Stimulated activated CD4-positive, alpha-beta T cell treated with anti-CD3 and anti-CD28 coated beads, Interleukin-4, amount 100 ng/mL, for 4 hours (primary cell): ENCODE measurements at places on chromosomes 4 and X.

GRCh38 chrX:13077168-13077567 lies 32.7 kb upstream of the FAM9C start:
- peak; percentile 33 for DNase-seq

DNA sequence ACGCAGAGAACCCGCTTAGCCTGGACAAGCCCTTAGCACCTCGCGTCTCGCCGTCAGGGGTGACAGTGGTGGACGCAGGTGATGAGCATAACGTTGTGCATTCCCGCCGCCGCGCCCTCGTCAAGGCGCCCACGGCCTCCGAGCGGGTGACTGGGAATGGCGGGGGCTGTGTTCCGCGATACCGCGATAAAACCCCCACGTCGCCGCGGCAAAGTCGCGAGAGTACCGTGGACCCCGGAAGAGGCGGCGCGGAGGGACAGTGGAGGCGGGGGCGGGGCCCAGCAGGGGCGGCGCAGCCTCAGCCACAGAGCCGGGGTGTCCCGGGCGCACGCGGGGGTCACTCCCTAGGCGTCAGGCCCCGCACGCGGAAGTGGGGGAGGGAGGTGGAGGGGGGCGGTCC lies 53.8 kb downstream of the ZFYVE28 start:
- peak; percentile 54 for DNase-seq

GRCh38 chr4:121952290-121952689 lies 430 bp upstream of the TRPC3 start:
- no peak for DNase-seq

GRCh38 chr4:74159143-74159709 lies 1.3 kb downstream of the MTHFD2L start:
- no peak for DNase-seq

- DNase-seq: no peak
Measured at GRCh38 chr4:37463033-37463856, 218.7 kb downstream of the NWD2 start.

GRCh38 chrX:53088136-53088974 lies 5.6 kb upstream of the KANTR start:
- DNase-seq: peak; percentile 90

DNA sequence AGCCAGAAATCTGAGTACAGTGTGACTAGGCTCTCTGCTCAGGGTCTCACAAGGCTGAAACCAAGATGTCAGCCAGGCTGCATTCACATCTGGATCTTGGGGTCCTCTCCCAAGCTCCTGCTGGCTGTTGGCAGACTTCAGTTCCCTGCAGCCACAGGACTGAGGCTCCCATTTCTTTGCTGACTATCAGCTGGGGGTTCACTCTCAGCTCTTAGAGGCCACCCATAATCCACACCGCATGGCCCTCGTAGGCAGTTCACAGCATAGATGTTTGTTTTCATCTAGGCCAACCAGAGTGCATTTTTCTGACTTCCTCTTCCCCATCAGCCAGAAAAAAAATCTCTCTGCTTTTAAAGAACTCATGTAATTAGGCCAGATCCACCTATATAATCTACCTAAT lies 8.2 kb upstream of the WDR44 start:
- no peak for DNase-seq

- DNase-seq: no peak
Measured at GRCh38 chrX:37958525-37959211, 47.7 kb upstream of the SYTL5 start.

- DNase-seq: no peak
Measured at GRCh38 chr4:42159271-42160001, 7.0 kb upstream of the BEND4 start.

- DNase-seq: no peak
Measured at GRCh38 chrX:24243692-24244091, 70.2 kb downstream of the SUPT20HL2 start.

GRCh38 chr4:40702137-40702799 lies 47.5 kb upstream of the NSUN7 start:
- DNase-seq: no peak

GRCh38 chrX:17425136-17425535 lies 50.1 kb downstream of the NHS start:
- DNase-seq: no peak

DNA sequence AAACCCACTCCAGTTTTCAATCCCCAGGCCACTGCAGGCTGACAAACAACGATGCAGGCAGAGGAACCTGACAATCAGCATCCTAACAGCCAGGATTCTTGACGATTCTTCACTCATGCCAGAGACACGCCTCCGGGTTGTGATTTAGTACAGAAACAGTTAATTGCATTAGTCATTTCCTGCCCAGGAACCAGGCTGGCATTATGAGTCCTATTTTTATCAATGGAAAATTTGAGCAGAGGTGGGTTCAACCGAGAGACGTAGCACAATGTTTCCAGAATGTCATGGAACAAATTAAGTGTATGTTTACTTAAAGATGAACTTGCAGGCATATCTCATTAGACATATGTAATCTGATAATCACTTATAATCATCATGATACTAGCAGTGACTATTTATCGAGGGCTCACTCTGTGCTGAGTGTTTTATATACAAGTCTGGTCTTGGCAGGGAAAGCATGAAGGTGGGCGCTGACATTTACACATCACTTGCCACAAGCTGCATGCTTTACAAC lies 159.7 kb downstream of the NSUN7 start:
- DNase-seq: peak; percentile 62

- no peak for DNase-seq
Measured at GRCh38 chrX:52865343-52865998, 2.4 kb downstream of the XAGE3 start.

DNA sequence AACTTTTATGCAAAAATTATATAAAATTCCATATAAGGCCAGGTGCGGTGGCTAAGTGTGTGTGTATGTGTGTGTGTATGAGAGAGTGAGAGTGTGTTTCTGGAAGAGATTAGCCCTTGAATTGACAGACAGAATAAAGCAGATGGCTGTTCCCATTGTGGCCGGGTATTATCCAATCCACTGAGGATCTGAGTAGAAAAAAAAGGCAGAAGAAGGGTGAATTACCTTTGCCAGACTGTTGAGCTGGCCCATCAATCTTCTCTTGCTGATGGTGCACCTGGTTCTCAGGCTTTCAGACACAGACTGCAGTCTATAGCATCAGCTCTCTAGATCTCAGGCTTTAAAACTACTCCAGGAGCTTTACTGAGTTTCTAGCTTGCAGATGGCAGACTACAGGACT lies 92.2 kb upstream of the SLIT2 start:
- no peak for DNase-seq

GRCh38 chr4:44118971-44119680 lies 329.5 kb downstream of the KCTD8 start:
- no peak for DNase-seq

DNA sequence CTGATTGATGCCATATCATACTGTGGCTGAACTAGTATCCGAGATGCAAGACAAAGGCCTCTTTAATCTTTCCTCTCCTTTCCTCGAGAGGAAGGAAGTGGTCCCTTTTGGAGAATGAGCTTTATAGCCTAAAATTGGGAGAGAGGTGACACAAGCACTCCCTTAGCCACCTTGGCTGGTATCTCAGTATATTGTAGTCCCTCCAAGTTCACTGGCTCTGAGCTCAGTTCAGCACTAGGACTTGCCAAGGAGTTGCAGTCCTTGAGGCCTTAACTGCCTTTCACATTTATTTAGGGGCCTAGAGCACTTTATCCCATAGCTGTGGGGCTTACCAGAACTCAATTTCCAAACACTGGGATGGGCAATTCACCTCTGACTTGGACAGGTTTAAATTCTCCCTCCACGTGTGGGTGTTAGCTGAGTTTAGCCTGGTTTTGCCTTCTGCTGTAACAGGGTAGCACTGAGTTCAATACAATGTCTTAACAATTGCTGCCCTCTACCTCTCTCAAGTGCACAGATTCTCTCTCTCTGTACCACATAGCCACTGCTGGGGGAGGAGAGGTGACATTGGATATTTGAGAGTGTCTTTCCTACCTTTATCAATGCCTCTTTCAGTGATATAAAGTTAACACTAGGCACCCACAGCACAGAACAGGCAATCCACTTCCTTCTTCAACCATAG lies 216.4 kb downstream of the TECRL start:
- no peak for DNase-seq

DNA sequence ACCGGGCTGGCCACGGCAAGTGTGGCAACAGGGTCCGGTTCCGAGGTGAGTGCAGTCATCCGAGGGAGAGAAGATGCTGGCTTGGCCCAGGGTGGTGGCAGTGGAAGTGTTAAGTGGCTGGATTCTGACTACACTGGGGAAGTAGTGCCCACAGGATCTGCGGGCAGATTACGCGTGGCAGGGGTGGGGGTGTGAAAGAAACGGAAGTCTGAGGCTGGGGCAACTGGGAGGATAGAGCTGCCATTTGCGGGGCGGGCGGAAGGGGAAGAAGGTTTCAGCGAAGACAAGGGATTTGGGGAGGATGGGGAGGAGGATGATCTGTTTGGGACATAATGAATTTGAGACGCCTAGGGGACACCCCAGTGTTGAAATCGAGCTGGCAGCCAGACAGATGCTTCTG lies 5.3 kb downstream of the RS1 start:
- DNase-seq: no peak

GRCh38 chr4:186852964-186853391 lies 129.3 kb upstream of the FAT1 start:
- DNase-seq: no peak

DNA sequence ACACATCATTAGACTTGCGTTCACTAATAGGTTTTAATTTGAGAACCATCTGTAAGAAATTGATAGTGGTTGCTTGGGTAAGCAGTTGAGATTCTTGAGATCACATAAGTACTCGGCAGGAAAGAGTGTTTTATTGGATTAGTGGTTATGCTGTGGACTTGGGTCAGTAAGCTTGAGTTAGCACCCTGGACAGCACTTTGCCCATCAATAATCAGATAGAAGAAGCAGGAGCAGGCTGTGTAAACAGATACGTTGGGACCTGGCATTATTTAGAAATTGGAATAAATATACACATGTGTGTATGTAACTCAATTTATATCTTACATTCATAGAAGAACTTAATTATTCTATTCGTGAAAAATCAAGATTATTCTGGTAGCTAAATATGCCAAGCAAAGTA lies 357.5 kb upstream of the SMIM31 start:
- DNase-seq: no peak

DNA sequence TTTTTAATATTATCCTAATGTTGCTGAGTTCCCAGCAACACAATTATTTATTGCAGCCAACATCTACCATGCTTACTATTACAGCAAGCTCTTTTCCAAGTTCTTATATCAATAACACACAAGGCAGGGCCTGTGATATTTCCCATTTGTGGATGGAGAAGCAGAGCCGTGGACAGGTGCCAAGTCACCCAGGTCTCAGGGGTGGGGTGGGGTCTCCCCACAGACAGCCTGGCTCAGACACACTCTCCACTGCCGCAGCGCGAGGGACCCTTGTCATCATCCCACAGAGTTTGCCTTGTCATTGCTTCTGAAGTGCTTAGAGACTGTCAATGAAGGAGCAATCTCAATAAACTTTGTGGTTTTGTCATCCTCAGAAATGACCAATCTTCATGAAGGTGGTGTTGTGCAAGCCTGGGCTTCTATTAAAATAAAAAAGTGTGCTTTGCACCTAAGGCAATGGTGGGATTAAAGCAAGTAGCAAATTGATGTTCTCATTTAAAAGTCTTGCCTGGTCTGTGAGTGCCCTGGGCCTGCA lies 76.1 kb downstream of the SORBS2 start:
- no peak for DNase-seq

DNA sequence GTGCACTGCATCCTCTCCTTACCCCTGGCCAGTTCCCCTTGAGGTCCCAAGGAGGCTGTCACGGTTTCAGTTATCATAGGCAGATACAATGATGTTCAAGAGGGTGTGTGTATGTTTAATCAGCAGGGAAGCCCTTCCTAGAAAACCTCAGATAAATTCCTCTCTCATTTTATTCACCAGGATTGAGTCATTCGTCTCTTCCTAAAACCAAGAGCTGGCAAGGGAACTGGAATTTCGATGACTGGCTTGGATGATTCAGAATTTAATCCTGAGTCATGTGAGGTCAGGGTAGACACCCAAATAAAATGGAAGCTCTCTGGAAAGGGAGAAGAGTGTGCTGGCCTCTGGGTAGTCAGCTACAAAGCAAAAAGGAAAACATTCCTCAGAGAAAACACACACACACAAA lies 106.2 kb upstream of the RAPGEF2 start:
- DNase-seq: no peak

- no peak for DNase-seq
Measured at GRCh38 chrX:17520016-17520615, 145.1 kb downstream of the NHS start.

DNA sequence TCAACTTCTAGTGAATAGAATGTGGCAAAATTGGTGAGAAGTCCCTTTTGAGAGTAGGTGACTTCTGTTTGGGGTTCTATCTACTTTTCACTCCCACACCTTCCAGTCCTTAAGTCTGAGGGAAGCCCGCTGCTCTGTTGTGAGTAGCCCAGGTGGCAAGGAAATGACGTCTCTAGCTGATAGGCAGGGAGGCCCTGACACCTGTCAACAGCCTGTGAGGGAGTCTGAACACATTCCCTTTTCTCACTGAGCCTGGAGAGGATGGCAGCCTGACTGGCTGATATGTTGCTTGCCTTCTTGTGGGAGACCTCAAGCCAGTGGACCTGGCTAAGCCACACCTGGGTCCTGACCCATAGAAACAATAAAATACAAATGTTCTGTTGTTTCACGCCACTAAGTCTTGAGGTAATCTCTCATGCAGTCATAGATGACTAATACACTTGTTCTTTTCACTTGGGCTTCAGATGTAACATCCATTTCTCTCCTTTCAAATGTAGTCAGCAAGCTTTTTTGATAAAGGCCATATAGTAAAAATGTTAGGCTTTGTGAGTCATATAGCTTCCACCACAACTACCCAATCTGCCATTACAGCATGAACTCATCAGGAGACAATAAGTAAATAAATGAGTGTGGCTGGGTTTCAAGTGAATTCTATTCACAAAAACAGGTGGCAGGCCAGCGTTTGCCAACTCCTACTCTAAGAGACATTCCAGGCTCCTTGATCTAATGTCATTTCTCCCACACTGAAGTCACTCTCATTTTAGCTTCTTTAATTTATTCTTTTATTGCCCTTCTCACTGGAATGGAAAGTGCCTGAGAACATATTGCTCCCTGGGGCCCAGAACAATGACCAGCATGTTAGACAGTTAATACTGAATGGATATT lies 265.1 kb upstream of the MAD2L1 start:
- DNase-seq: no peak

GRCh38 chr4:2545321-2546013 lies 9.0 kb downstream of the FAM193A start:
- DNase-seq: no peak

GRCh38 chr4:102452854-102453253 lies 48.3 kb upstream of the NFKB1 start:
- DNase-seq: no peak

DNA sequence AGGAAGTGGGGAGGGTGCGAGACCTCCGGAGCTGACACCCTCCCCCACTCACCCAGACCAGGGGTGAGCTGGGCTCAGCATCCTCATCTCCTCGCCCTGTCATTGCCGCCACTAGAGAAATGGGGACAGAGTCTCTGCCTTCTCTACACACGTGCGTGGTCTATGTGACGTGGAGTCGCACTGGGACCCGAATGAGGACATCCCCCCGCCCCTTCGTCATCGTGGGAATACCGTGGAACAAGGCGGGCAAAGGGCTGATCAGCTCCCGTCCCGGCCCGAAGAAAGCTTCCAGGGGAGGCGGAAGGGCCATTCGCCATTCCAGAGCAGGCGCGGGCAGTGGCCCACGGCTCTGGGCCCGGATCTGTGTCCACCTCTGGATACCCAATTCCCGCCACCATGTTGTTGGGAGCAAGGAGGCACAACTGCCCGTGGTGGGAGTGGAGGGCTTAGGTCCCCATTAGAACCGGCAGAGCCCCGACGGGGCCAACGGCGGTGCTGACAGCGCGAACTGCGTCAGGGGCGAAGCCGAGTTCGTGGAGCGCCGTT lies 12.0 kb downstream of the HMX1 start:
- DNase-seq: no peak
